Activated CD4-positive, alpha-beta T cell treated with anti-CD3 and anti-CD28 coated beads, Interleukin-2, amount 10 ng/mL, durations not matched to agents 7 days and 5 days (primary cell): ENCODE measurements at places on chromosomes 5 and 9.
A peak's percentile ranks its signal among the peaks of the same experiment; 100 is the strongest.

GRCh38 chr5:15927710-15928380 is 251.7 kb downstream of the MARCHF11 start:
- no peak for DNase-seq
- H3K27me3 ChIP-seq = no peaks in the 10 kb centered on the region
- no peaks in the 10 kb centered on the region for H3K36me3 ChIP-seq
- no peak overlapping the region for H3K4me3 ChIP-seq
- H3K27ac ChIP-seq = no peak overlapping the region
- H3K4me1 ChIP-seq = no peaks in the 10 kb centered on the region

DNA sequence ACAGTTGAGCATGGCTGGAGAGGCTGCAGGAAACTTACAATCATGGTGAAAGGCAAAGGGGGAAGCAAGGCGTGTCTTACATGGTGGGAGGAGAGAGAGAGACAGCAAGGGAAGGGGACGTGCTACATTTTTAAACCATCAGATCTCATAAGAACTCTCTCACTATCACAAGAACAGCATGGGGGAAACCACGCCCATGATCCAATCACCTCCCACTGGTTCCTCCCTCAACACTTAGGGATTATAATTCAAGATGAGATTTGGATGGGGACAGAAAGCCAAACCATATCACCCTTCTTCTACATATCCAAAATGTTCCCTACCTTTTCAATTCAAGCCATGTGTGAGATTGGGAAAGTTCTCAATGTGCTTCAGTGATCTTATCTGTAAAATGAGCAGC is 22.9 kb upstream of the GLRX start:
- DNase-seq = no peak
- no peaks in the 10 kb centered on the region for H3K36me3 ChIP-seq
- H3K27me3 ChIP-seq = peaks cover 12% of the 10 kb centered on the region

DNA sequence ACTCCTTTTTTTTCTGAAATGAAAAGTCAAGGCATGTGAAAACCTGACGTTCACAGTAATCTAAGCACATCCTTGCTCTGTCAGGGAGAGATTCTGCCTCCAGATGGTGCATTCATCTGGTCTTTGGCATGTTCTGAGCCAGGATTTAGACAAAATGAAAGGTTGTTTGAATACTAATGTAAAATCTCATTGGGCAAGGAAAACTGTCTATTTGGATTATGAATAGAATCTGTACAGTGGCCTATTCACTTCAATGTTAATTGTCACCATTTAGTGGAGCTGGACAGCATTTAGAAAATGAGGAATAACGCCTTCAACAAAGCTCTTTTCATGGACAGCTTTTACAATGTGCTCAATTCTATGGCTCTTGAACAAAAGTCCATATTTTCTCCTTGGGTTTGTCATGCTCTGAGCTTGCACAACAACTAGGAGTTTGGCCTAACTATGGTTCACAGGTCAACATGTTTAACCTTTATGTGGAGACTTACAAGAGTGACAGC is 28.9 kb downstream of the ARHGEF28 start:
- no peak for DNase-seq
- peaks cover 5% of the 10 kb centered on the region for H3K27me3 ChIP-seq
- no peaks in the 10 kb centered on the region for H3K36me3 ChIP-seq
- no peak overlapping the region for H3K4me3 ChIP-seq
- H3K27ac ChIP-seq = no peak overlapping the region

DNA sequence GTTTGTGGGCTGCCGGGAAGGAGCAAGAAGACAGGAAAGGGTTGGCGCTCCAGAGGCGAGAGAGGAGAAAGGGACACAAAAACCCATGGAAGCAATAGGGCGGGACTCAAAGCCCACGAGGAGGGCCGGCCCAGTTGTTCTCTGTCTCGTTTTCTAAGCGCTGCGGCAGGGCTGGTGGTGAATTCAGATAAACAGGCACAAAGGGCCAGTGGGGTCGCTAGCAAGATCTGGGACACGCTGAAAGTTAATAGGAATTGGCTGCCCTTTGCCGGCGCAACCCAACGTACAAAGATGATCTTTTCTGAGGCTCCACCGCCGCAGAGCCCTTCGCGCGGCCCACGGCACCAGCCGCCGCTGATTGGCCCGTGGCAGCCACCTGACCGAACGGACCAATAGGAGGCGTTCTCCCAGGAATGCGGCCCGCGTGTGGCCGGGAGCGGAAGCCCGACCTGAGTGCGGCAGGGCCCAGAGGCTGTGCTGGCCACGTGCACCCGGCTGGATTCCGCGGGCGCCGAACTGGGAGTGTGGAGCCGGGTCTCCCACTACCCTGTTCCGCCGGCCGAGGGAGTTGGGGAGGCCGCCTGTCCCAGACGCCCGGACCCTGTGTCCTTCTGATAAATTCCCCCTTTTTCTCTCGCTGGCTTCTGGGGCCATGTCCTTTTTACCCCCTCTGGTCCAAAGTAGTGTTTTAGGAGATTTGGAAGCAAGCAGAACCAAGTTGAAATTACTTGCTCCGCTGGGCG is 16.8 kb upstream of the NSD1 start:
- H3K27me3 ChIP-seq = no peaks in the 10 kb centered on the region
- H3K4me1 ChIP-seq = peaks cover 34% of the 10 kb centered on the region
- H3K4me3 ChIP-seq = no peak overlapping the region
- peak overlapping the region; percentile 82 for H3K27ac ChIP-seq

DNA sequence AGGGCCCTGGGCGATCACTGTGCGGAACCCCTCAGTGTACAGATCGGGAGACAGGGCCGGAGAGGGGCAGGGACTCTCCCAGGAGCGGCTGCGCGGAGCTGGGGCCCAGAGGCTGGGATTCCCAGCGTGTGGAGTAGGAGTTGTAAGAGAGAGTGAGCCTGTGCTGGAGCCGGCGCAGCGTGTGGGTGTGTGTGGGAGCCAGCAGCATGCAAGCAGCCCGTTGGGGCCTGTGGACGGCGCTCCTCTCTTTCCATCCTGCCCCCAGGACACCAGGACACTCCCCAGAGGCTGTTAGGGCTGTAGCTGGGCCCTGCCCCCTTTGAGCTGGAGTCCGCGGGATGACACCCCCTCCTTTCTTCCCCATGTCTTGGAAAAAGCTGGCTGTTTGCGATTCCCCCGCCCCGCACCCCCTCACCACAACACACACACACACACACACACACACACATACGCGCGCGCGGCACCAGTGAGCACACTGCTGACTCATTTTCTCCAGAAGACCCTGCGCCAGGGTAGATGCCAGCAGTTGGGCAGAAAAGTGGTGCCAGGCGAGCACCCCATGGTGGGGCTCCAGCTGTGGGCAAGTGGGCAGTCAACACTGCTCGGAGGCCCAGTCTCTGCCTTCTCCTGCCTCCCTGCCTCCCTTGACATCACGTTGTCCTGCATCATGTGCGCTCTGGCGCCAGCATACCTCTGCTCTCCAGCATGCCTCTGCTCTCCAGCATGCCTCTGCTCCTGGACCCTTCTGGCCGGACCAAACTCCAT is 1.5 kb downstream of the COL27A1 start:
- peaks cover 11% of the 10 kb centered on the region for H3K4me1 ChIP-seq
- no peak overlapping the region for H3K27ac ChIP-seq
- peaks cover 39% of the 10 kb centered on the region for H3K27me3 ChIP-seq
- H3K4me3 ChIP-seq = peak overlapping the region; percentile 64

DNA sequence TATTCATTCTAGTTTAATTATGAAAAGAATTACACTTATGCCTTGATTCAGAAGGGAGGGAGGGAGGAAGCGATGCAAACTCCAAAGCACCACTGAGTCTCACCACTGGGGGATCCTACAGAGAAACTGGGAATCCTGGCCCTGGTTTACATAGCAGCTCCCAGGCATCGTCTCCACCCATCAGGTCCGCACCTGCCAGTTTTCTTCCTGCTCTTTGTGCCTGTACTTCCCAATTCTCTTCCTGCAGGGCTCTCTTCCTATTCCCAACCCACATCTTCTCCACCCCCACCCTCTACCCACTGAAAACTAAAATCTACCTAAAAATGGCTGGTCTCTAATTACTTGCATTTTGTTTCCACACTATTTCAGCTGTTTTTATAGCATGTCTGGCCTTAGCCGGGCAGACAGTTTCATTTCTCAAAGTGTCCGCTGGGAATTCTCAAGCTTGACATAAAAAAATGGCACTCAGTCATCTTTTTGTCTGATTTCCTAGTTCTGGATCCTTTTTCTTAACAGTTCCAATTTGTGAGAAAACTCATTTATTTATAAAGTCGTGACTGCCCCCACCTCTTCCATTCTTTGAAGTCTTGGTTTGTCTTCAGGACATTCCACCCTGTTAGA is 1.6 kb upstream of the TNIP1 start:
- H3K4me1 ChIP-seq = peaks cover 81% of the 10 kb centered on the region
- no peak for DNase-seq
- peak overlapping the region; percentile 83 for H3K4me3 ChIP-seq
- H3K27me3 ChIP-seq = no peaks in the 10 kb centered on the region
- peak overlapping the region; percentile 88 for H3K27ac ChIP-seq
- H3K36me3 ChIP-seq = peaks cover 21% of the 10 kb centered on the region

GRCh38 chr5:134651531-134651930 is 2.9 kb downstream of the SEC24A start:
- H3K27ac ChIP-seq = no peak overlapping the region
- peaks cover 26% of the 10 kb centered on the region for H3K4me1 ChIP-seq
- no peaks in the 10 kb centered on the region for H3K27me3 ChIP-seq
- H3K4me3 ChIP-seq = no peak overlapping the region

DNA sequence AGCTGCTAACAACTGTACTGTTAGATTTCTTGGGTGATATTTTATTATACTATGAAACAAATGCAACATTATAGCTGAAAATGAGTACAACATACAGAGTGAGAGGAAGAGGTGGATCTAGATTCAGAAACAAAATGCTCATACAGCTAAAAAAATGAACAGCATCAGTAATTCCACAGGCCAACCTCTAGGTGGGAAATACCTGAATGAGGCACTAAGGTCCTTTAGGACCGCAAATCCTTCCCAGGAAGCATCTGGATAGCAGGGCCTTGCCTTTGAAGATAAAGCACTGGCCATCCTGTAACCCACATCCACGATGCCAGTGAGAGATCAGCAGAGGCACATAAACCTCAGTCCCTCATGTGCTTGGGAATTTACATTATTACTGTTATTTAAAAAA is 310.8 kb downstream of the YTHDC2 start:
- no peak for DNase-seq
- H3K4me3 ChIP-seq = no peak overlapping the region
- no peaks in the 10 kb centered on the region for H3K4me1 ChIP-seq
- H3K36me3 ChIP-seq = no peaks in the 10 kb centered on the region
- H3K27me3 ChIP-seq = no peaks in the 10 kb centered on the region

DNA sequence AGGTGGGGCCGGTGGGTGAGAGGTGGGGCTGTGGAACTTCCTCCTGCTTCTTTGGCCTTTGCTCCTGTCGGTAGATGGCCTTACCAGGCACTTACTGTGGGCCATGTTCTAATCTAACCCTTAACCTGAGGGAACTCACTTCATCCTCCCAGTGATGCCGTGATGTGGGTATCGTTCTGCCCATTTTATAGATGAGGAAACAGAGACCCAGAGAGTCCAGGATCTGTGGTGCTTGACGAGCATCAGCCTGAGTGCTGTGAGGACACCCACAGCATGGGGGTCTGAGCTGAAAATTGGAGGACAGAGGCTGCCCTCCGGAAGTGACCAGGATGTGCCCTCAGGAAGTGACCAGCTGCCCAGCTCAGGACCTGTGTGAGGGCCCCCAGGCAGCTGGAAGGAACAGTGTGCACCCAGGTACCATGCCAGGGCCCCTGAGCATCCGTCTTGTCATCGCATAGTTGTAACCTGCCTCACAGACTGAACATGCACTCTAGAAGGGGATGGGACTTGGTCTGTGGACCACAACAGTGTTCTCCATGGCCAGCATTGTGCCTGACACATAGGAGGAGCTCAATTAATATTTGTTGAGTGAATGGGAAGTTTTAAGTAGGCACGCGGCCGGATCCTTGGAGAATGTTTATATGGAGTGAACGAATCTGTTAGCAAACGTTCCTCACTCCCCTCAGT is 8.5 kb downstream of the NEK6 start:
- no peak overlapping the region for H3K4me3 ChIP-seq
- peaks cover 5% of the 10 kb centered on the region for H3K4me1 ChIP-seq
- H3K36me3 ChIP-seq = no peaks in the 10 kb centered on the region
- no peak overlapping the region for H3K27ac ChIP-seq

- DNase-seq = no peak
- peaks cover 9% of the 10 kb centered on the region for H3K4me1 ChIP-seq
- no peaks in the 10 kb centered on the region for H3K27me3 ChIP-seq
- peaks cover 4% of the 10 kb centered on the region for H3K36me3 ChIP-seq
- H3K4me3 ChIP-seq = no peak overlapping the region
- no peak overlapping the region for H3K27ac ChIP-seq
Measured at GRCh38 chr9:94096819-94097577, 12.7 kb downstream of the PTPDC1 start.

GRCh38 chr5:72720205-72720604 is 96.3 kb upstream of the TNPO1 start:
- H3K4me1 ChIP-seq = no peaks in the 10 kb centered on the region
- DNase-seq = no peak
- H3K27me3 ChIP-seq = peaks cover 4% of the 10 kb centered on the region
- H3K36me3 ChIP-seq = no peaks in the 10 kb centered on the region

DNA sequence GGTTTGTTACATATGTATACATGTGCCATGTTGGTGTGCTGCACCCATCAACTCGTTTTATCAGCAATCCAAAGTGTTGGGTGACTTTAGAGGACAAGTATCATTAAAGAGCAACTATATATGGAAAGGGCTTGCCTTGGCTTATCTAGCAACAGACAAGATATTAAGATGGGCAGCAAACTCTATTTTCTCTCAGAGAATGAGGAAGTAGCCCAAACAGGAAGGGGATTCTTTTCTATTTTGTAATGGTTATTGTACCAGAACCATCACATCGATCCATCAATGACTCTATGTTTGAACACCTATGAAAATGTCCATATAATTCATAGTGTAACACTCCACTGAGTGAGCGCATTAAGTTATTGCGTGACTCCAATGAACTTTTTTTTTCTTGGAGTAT is 260.1 kb upstream of the SLC24A2 start:
- H3K4me1 ChIP-seq = peaks cover 16% of the 10 kb centered on the region
- H3K27ac ChIP-seq = no peak overlapping the region
- H3K27me3 ChIP-seq = no peaks in the 10 kb centered on the region
- H3K4me3 ChIP-seq = no peak overlapping the region
- peaks cover 6% of the 10 kb centered on the region for H3K36me3 ChIP-seq
- no peak for DNase-seq

GRCh38 chr5:55997742-55998351 is 3.1 kb upstream of the IL6ST start:
- H3K4me1 ChIP-seq = peaks cover 22% of the 10 kb centered on the region
- no peaks in the 10 kb centered on the region for H3K27me3 ChIP-seq
- H3K4me3 ChIP-seq = no peak overlapping the region
- no peak for DNase-seq
- no peak overlapping the region for H3K27ac ChIP-seq
- peaks cover 33% of the 10 kb centered on the region for H3K36me3 ChIP-seq

GRCh38 chr5:111975133-111975532 is 218.1 kb upstream of the NREP start:
- H3K27ac ChIP-seq = no peak overlapping the region
- peaks cover 8% of the 10 kb centered on the region for H3K27me3 ChIP-seq
- H3K4me1 ChIP-seq = no peaks in the 10 kb centered on the region
- no peak for DNase-seq
- no peak overlapping the region for H3K4me3 ChIP-seq
